ENCODE measurements at places on chromosomes 6 and 20.

- DNase-seq, result no peak
Observed at GRCh38 chr6:25270559-25270958, 8.6 kb upstream of the CARMIL1 start.

DNA sequence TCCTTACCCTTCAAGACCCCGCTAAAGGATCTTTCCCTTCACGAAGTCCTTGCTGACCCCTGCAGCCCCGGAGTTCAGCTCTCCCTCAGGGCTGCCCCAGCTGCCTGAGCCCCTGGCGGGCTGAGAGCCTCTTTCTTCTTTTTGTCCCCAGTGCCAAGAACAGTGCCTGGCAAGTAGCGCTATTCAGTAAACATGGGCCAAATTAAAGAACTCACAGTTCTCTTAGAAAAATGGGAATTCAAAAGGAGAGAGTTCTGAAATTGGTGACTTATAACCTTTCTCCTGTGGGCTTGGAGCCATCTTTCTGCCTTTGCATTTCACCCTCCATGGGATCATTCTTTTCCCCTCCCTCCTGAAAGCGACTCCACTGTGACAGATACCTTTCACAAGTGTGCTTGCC lies 227.2 kb downstream of the TMEM242 start:
- DNase-seq, result no peak

DNA sequence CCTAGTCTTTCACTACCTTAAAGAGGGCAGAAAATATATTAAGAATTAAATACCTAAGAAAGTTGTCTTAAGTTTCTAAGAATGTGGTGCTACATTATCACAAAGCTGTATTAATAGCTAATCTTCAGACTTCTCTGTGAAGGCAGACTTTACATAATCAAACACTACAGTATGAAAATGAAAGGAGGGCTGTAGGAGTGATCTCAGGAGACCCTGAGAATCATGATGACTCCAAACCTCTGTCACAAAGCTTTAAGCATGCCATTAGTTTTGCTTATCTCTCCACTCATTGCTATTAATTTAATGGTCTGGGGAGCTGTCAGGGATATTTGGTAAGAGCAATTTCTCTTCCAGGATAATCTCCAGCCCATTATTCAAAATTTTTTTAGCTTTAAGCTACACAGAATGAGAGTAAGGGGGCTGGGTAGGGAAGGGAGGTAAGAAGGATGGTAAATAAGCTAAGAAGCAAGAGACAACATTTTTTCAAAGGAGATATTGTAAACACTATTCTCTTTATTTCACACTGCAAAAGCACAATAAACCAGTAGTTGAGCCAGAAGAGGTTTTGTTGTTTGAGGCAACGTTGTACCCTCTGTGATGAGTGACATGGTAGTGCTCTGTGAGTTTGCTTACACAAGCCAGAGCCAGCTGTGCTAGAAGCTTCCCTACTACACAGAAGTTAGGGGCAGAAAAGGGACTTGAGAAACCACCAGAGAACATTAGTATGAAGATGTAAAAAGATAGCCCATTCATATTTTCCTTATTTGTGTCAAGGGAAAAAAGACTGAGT lies 258.8 kb downstream of the GMDS start:
- DNase-seq, result no peak

- DNase-seq, result no peak
Observed at GRCh38 chr6:29850011-29850553, 22.5 kb downstream of the HLA-G start.

GRCh38 chr20:39291301-39291700 lies 329.2 kb downstream of the DHX35 start:
- no peak for DNase-seq

- no peak for DNase-seq
Observed at GRCh38 chr6:106120406-106120805, 34.3 kb downstream of the PRDM1 start.

GRCh38 chr6:137266309-137266586 lies 47.1 kb upstream of the IFNGR1 start:
- no peak for DNase-seq

DNA sequence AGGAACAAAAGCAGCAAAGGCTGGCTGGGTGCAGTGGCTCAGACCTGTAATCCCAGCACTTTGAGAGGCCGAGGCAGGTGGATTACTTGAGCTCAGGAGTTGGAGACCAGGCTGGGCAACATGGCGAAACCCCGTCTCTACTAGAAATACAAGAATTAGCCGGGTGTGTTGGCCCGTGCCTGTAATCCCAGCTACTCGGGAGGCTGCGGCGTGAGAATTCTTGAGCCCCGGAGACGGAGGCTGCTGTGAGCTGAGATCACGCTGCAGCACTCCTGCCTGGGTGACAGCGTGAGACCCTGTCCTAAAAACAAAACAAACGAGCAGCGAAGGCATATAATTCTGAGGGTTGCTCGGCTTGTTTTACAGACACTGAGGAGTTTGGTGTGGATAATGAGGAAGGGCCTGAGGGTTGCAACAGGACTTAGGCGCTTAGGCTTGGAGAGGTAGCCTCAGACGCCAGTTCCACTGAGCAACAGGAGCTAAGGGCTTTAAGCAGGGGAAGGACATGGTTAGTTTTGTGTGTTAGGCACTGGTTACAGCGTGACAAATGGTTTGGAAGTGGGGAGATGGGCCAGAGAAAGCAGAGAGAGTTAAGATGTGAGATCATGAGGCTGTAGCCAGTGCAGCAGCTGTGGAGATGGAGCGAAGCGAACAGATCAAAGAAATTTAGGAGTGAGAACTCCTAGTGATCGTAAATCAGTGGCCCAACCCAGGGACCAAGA lies 1.2 kb downstream of the MYH7B start:
- no peak for DNase-seq

DNA sequence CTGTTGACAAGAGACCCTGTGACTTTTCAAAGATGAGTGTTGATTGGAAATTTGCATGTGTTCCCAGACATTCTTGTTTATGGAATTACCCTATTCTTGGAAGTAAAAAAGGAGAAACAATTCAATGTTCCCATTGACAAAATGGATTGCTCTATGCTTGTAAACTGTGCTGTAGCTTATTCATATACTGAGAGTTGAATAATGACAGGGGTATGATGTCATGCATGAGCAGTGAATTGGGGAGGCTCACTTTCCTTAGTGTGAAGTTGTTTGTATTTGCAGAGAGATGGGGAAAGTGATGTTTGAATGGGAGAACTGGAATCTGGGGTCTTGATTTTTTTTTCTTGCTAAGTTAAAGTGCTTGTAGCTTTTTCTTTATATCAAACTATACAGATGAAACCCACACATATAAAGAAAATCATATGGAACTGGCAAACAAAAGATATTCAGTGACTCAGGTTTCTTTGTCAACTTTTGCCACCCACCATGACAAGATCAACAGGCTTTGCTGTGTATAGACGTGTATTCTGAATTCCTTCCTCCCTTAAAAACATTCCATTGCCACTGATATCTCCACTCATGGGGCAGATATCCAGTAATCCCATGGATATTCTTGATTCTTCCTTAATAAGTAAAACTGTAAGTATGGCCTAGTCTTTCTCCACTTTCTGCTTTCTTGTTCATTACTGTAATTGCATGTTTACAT lies 97.8 kb upstream of the JAG1 start:
- DNase-seq, result no peak

GRCh38 chr20:41510224-41510623 lies 108.0 kb downstream of the CHD6 start:
- no peak for DNase-seq
